ENCODE measurements at places on chromosomes 11 and 22.
A peak's percentile ranks its signal among the peaks of the same experiment; 100 is the strongest.

GRCh38 chr11:106086850-106087249 is 9.4 kb downstream of the AASDHPPT start:
- DNase-seq: no peak

GRCh38 chr22:42974223-42974622 is 40.7 kb downstream of the PACSIN2 start:
- DNase-seq: no peak

GRCh38 chr11:70019576-70020011 is 58.5 kb upstream of the ANO1 start:
- DNase-seq: no peak

GRCh38 chr11:61028135-61028729 is 56.8 kb downstream of the CD6 start:
- no peak for DNase-seq

DNA sequence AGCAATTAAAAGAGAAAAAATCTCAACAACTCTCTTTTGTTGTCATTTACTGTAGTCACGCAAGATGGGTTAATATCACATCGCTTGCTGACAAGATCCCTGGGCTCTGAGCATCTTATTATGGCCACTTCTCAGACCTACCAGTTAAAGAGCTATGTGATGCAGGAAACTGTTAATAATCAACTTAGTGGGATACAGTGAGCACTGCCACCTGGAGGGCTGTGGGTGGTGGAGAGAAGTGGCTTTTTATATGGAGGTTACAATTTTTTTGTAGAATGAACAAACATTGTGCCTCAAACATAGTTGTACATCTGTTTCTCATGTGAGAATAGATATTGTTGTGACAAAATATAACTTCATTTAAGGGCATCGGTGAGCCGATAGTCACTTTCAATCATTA is 181.0 kb downstream of the TENM4 start:
- DNase-seq: no peak

- DNase-seq: no peak
Observed at GRCh38 chr11:128161994-128162393, 425.4 kb downstream of the ETS1 start.

DNA sequence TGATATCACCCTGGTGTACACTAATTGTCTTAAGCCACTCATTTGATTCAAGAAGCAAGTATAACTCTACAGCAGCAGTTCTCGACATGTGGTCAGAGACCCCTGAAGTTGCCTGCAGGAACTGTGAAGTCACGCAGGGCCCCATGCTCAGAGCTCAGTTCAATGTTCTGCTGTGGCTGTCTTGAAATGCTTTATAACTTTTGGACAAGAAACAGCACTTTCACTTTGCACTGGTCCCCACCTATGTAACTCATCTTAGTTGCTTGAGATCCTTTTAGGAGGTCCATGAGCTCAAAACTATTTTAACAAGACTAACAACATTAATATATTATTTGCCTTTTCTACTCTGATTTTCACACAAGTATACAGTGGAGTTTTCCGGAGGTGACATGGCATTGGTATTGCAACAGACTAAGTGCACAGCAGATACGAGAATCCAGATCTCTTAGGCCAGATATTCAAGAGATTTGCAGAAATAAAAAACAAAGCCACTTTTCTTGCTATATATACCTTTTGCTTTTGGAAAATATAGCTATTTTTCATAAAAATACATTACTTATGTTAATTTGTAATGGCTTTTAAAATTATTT is 64.8 kb downstream of the PRR5L start:
- no peak for DNase-seq

DNA sequence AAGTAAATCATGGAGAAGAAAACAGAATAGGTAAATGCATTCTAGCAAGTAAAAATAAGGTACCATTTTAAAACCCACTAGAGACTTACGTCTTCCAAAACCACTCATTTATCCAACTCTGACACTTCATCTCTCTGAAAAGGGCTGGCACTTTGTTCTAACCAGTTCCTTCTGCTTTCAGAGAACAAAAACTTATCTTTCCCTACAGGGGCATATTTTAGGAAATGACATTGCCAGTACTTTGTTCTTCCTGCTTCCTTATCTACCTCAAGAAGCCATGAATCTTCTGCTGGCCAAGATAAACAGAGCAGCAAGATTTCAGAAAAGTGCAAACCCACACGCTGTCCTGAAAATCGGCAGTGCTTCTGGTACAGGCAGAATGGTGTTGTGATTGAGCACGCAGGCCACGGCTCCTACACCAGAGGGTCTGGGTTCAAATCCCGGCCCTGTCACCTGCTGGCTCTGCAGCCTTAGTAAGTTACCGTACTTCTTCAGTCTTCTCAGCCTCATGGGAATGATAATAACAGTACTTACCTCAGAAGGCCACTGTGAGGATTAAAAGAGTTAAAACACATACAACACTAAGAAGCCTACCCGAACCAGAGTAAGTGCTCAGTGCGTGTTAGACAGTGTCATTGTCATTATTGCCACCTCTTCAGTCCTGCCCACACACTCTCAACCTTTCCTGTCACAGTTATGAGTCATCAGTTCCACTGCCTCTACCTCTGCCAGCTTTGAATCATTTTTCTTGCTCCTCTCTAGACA is 11.0 kb downstream of the MPZL3 start:
- DNase-seq: peak; percentile 89

DNA sequence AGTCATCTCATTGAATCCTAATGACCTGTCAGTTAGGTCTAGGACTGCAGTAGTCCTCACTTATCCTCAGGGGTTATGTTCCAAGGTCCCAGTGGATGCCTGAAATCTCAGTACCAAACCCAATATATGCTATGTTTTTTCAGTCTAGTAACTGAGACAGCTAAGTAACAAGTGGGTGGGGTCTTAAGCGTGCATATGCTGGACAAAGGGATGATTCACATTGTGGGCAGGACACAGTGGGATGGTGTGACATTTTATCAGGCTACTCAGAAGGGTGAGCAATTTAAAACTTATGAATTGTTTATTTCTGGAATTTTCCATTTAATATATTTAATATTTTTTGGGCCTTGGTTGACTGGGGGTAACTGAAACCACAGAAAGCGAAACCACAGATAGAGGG is 29.0 kb downstream of the DDX10 start:
- DNase-seq: no peak

- DNase-seq: no peak
Observed at GRCh38 chr11:104061853-104062521, 25.5 kb downstream of the DDI1 start.

DNA sequence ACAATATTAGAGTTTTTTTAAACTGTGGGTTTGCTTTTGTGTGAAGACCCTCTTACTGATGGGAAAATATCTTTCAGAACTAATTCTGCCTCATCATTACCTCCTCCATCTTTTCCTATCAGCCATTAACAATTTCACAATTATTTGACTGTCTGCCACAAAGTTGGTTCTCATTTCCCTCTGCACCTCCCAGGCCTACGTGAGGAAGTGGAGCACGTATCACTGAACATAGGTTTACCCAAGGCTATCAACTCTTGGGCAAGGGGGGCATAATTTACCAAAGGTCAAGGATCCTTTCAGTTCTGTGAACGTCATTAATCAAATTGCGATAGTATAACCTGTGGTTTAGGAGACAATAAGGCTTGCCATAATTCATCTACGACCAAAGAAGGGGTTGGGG is 60.0 kb downstream of the LIF start:
- DNase-seq: no peak

GRCh38 chr11:10304495-10305261 is at the start of gene ADM:
TSS of gene ADM (plus strand) at chr11:10305073. CDS start at chr11:10305701, 628 bp downstream.
- DNase-seq: no peak

GRCh38 chr22:47396515-47396914 is 634.1 kb downstream of the TBC1D22A start:
- no peak for DNase-seq
